ENCODE measurements at places on chromosomes 16 and 17.

DNA sequence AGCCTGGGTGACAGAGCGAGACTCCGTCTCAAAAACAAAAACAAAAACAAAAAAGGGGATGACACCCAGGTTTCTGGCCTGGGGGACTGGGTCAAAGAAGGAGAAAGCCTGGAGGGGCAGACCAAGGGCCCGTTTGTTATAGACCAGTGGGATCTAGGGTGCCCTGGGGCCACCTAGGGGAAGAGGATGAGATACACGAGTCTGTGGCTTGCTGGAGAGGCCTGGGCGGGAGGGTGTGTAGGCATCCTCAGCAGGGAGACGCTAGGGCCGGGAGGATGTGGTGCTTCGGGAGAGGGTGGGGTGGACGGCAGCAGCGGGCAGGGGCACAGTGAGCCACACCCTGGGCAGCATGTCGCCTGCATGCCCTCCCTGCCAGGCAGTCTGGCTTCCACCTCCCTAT is 17.1 kb upstream of the CRK start:
- no peak for DNase-seq

- DNase-seq: no peak
These were observed 66.7 kb downstream of the SREBF1 start for GRCh38 chr17:17769869-17770631.

GRCh38 chr17:34567691-34568465 is 11.5 kb upstream of the TMEM132E start:
- no peak for DNase-seq

GRCh38 chr17:45150911-45151809 is 2.9 kb downstream of the HEXIM1 start:
- no peak for DNase-seq

- no peak for DNase-seq
These were observed 721 bp upstream of the WFIKKN2 start for GRCh38 chr17:50834429-50835300.

DNA sequence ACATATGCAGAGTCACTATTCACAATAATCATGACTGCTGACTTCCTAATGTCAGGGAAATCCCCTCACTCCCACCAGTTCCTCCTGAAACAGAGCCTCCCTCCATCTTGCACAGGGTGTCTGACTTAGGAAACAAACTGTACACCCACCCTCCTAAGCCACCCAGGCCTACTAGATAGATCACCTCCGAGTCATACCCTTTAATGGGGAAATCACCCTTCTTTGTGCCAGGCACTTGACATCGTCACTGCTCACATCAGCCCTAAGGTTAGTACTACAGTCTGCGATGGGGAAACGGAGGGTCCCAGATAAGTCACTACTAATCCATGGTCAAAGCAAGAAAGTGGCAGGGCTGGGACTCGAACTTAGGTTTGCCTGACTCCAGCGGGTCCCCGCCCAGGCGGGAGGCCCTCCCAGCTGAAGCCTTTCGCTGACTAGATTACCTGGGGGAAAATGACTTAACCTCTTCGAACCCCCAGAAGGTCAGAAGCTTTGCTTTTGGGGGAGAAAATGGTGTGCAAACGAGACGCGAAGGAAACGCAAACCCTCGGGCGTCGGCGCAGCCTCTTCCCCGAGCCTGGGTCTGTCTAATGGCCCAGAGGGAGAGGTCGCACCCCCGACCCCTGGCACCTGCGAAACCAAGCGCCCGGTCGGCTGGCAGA is 3.4 kb upstream of the MLLT6 start:
- no peak for DNase-seq

- no peak for DNase-seq
These were observed 153.6 kb downstream of the KATNIP start for GRCh38 chr16:27703545-27703944.

DNA sequence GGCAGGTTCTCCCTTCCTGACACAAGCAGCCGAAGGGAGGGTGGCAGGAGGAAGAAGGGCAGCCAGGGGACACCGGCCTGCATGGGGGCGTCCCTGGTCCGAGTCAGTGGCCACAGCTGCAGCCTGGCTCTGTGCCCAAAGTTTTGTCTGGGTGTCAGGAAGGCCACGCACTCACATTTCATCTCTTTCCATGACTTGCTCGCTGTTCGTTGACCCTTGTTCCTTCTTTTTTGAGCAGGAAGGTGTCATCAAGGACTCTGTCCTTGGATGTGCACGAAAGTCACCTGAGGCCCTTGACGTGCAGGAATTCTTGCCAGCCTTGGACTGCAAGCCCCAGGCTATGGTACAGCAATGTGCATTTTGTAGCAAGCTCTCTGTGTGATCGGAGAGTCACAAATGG is 93.3 kb downstream of the TNFRSF13B start:
- DNase-seq: no peak

DNA sequence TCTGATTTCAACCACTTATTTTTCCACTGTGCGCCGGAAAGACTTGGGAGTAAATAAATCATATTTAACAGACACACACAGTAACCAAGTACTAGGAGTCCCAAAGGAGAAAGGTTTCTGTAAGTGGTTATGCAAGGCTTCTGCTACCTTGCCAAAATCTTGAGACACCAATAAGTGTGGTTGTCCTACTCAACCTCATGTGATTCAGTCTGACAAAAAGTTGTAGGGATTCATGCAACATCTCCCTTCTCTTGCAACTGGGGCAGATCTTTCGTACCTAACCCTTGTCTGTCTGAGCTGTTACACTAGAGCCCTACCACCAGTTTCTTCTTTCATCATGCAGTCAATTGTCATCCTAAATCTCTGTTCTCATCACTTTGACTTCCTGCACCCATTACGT is 69.9 kb upstream of the NUDT7 start:
- DNase-seq: no peak

- no peak for DNase-seq
These were observed 67.6 kb downstream of the KPNA2 start for GRCh38 chr17:68103148-68103547.

DNA sequence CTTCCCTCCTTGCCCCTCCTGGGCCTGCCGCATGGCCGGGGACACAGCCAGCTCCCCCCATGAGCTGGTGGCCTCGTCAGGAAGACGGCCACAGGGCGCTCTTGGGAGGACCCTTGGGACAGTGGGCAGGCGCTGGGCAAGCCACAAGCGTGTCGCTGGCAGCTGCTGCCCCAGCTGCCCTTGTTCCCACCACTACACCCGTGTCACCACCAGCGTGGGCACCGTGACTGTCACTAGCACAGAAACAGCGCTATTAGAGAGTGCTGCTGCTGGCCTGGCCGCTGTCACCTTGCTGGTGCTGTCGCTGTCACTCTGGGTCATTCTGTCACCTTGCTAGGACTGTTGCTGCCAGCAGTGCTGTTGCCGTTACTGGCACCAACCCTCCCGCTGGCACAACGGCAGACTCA is 47.2 kb downstream of the ZFPM1 start:
- DNase-seq: no peak

- no peak for DNase-seq
These were observed 39.2 kb upstream of the GSE1 start for GRCh38 chr16:85573696-85574641.

GRCh38 chr16:85901773-85902365 is 2.9 kb downstream of the IRF8 start:
- DNase-seq: no peak
